Stimulated activated CD4-positive, alpha-beta T cell treated with anti-CD3 and anti-CD28 coated beads, Interleukin-15, amount 100 ng/mL, for 48 hours (primary cell): ENCODE measurements at places on chromosomes 7 and 10.
A peak's percentile ranks its signal among the peaks of the same experiment; 100 is the strongest.

DNA sequence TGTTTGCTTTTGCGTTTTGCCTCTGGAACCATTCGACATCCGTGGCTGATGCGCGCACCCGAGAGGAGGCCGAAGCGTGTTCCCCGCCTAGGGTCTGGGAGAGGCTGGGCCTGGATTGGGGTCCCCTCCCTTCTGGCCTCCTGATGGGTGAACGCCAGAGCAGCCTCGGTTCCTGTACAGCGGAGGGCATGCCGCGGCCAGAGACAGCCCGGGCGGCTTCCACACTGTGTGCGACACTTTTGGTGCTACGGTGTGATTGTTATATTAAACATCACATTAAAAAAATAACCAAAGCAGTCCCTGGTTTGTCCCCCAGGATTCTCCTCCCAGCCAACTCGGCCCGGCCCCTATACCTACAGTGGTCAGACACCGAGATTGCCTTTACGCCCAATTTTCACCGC lies 3.7 kb upstream of the HOXA7 start:
- no peak for DNase-seq

GRCh38 chr7:18123508-18124239 lies 96.0 kb upstream of the PRPS1L1 start:
- DNase-seq, result no peak

- no peak for DNase-seq
These were observed 24.7 kb downstream of the PDGFA start for GRCh38 chr7:494906-495305.

DNA sequence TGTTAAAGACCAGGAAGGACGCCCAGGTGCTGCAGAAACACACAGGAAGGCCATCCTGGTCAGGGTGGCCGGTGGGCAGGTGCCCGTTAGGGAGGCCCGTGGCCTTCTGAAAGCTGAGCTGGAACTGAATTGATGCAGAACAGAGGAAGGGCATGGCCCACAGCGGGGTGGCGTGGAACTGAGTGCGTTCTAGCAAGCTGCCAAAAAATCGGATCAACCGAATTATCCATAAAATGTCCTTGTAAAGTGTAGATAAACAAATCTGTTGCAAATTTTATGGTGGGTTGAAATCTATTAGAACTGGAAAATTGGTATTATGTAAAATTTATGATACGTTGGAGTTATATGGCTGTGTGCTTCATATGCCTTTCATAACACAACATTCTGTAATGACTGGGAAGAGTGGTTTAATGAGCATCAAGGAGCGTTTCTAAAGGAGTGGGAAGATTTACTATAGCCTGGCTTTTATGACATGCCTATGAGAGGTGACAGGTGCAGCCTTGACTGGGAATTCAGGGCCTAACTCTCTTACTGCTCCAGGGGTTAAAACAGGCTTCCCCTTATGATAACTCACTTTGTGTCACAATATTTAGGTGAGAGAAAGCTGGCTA lies 108.1 kb downstream of the GPR26 start:
- DNase-seq, result no peak

GRCh38 chr7:137513091-137513490 lies 169.6 kb upstream of the PTN start:
- no peak for DNase-seq

GRCh38 chr7:30474893-30475292 lies 3.7 kb downstream of the NOD1 start:
- no peak for DNase-seq

DNA sequence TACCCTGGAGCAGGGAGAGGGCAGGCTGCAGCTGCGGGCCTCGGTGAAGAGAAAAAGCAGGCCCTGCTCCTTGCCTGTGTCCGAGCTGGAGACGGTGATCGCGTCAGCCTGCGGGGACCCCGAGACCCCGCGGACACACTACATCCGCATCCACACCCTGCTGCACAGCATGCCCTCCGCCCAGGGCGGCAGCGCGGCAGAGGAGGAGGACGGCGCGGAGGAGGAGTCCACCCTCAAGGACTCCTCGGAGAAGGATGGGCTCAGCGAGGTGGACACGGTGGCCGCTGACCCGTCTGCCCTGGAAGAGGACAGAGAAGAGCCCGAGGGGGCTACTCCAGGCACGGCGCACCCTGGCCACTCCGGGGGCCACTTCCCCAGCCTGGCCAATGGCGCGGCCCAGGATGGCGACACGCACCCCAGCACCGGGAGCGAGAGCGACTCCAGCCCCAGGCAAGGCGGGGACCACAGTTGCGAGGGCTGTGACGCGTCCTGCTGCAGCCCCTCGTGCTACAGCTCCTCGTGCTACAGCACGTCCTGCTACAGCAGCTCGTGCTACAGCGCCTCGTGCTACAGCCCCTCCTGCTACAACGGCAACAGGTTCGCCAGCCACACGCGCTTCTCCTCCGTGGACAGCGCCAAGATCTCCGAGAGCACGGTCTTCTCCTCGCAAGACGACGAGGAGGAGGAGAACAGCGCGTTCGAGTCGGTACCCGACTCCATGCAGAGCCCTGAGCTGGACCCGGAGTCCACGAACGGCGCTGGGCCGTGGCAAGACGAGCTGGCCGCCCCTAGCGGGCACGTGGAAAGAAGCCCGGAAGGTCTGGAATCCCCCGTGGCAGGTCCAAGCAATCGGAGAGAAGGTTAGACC lies 138.0 kb upstream of the STK17A start:
- DNase-seq, result no peak

DNA sequence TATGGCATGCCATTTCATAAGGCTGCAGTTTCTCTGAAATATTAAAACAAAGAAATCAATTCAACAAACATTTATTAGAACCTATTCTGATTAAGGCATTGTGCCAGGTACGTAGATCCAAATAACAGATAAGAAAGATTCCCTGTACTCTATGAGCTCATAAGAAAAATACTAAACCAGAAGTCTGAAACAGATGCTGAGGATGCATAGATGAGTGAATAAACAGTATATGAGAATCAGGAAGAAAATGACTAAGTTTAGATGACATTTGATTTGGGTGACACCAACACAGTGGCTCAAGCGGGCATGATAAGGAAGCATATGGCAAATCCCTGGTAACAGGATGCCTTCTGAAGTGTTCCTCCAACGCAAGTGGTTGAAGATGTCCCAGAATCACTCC lies 477.2 kb downstream of the PARD3 start:
- DNase-seq, result no peak

DNA sequence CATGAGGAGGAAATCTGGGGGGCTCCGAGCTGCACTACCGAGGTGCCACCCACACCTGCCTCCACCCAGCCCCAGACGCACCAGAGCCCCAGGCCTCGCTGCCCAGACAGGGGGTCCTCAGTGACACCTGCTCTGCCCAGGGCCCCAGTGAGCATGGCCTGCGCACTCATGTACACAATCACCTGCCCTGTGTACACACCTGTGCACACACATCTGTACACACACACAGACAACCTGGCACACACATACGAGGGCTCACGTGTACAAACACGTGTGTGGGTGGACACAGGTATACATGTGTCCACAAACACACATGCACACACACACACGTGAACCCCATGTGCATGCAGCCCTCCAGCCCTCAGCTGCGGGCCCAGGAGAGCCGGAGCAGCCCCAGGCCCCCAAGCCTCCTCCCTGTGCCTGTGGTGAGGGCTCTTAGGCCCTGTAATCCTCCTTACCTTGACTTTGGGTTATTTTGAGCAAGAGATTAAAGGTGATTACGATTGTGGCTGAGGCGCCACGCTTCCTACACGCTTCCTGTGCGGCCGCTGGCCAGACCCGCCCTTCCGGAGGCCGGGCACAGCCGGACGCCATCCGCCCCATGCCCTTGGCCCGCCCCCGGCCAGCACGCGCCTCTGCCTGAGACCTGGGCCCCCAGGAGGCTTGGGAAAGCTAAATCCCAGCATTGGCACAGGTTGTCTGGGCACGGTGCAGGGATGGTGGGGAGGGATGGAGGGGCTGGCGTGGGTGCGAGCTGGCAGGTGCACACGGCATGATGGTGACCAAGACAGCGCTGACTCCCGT lies 71.9 kb downstream of the ELFN1 start:
- no peak for DNase-seq

- DNase-seq, result no peak
These were observed 29.9 kb upstream of the CC2D2B start for GRCh38 chr10:95877881-95878280.

GRCh38 chr7:142030294-142030693 lies 34.6 kb downstream of the MGAM start:
- DNase-seq, result no peak

GRCh38 chr7:131444683-131445082 lies 111.7 kb downstream of the PODXL start:
- no peak for DNase-seq

- no peak for DNase-seq
These were observed 81.2 kb downstream of the C1GALT1 start for GRCh38 chr7:7263297-7264230.

DNA sequence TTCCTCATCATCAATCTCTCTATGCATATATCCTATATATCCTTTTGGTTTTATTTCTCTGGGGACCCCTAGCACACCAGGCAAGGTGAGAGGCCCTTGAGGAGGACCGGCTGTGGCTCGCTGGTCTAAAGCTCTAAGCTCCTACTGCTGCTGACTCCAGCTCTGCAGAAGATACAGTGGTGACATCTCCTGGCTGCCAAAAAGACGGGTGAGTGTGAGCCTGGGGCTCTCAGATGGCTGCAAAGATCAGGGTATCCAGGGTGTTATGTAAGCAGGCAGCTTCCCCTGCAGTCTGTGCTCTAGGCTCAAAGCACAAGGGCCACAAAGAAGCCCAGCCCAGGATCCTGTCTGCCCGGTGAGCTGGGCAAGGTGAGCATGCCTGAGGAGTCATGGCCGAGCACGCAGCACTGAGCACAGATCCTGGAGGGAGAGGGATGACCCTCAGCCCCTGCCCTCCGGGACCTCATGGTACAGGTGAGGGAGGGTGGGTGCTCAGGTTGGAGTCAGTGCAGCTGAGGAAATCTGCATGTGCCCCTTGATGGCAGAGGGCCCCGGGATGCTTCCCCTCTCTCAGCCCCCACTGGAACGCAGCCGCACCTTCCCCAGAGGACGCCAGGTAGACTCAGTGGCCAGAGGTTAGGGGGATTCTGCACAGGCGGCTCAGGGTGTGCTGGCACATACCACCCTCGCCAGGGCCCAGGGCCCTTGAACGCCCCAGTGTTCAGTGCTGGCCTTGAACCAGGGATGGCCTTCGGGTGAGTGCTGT lies 95.4 kb upstream of the INSIG1 start:
- DNase-seq, result no peak

- no peak for DNase-seq
These were observed 2.9 kb downstream of the C10orf90 start for GRCh38 chr10:126667568-126667967.

GRCh38 chr10:1210667-1211066 lies 154.5 kb downstream of the WDR37 start:
- DNase-seq, result no peak

DNA sequence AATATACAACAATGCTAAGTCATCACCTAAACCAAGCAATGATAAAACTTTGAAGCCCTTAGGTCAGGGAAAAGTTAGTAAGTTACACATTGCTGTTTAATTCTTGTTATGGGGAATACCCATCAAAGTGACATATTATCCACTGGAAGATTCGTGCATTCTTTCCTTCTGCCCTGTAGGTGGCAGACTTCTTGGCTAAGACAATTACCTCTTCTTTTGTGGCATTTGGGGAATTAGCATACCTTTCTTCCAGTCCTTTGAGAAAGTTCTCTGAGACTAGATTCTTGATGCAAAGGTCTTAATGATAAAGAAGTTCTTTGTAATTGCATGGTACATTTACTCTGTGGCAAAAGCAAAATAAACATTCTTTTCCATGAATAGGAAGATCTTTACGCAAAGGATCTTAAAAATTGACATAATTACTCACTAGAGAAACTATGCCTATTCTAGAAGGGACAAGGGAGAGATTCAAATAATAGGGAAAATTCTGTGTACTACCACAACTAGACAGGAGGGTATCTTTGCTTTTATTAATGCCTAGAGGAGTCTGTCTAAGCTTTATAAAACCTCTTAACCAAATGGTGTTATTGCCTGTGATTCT lies 395.9 kb downstream of the GRM8 start:
- no peak for DNase-seq

DNA sequence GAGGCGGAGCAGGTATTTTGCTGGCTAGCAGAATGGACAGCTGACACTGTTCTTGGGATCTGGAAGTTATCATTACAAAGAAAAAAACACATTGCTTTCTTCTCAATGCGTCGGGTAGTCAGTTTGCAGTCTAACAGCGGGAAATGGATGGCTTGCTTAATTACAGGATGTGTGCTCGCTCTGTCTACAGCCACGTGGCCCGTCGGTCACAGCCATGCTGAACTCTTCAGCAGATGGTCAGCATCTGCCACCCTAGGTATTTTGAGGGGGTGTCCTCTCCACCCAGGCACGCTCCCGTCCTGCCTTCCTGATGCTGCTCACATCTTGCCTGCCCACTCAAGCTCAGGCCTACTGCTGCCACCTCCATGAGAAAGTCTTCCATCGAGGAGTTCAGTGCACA lies 20.4 kb upstream of the INMT start:
- DNase-seq, result no peak

DNA sequence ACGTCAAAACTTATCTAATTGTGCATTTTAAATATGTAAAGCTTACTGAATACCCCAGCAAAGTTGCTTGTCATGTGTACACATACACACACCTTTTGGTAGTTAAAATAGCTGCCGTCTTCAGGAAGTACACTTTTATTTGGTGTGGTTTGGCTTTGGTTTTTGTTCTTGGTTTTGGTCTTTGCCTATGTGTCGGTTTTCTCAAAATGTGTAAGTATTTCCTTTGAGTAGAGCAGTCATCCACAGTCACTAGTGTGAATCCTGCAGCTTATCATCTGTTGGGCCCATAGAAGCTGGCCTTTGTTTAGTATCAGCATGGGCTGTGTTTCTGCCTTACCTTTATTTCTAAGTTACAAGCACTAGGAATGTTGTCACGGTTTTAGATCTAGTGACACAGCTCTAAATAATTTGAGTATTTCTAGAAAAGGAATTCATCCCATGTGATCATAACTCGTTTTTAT lies 35.3 kb downstream of the NET1 start:
- peak; percentile 9 for DNase-seq

DNA sequence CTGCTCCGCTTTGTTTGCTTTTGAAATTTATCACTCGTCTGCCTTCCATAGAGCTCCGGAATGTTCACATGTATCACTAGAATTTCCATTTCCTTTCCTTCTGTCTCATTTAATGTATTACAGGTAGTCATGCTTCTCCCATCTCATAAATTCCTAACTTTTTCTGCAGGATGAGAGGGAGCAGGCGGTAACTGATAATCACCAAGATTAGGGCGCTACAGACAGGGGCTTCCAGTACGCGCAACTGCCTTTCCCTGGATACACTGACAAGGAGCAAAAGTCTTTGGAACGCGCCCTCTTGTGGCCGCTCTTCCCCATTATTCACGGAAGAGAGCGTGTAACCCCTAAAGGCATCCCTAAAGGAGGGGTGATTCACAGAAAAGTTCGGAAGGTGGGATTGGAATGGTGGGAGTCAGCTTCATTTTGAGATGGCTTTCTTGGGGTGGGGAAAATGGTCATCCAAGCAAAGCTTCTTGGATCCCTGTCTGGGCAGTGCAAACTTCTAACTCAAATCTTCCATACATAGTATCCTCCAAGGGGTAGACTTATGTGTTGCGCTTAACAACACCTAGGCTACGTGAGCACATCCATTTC lies 6.5 kb downstream of the INHBA start:
- DNase-seq, result no peak

- peak; percentile 80 for DNase-seq
These were observed at the start of gene VIM for GRCh38 chr10:17228091-17229015. Gene VIM (plus strand): TSS chr10:17228241. CDS start chr10:17229423, 1,182 bp downstream.

GRCh38 chr10:5900247-5900646 lies 10.2 kb downstream of the FBH1 start:
- no peak for DNase-seq

- DNase-seq, result peak; percentile 7
These were observed 23.3 kb upstream of the GPR22 start for GRCh38 chr7:107446531-107446930.

GRCh38 chr10:117053482-117053881 lies 48.5 kb upstream of the SHTN1 start:
- no peak for DNase-seq

- DNase-seq, result no peak
These were observed 52.0 kb downstream of the BAIAP2L1 start for GRCh38 chr7:98348726-98349474.
